Fibroblast of skin of abdomen (primary cell): ENCODE measurements at places on chromosomes 13 and 19.

GRCh38 chr19:13768510-13768909 lies 4.2 kb downstream of the MRI1 start:
- no peak for DNase-seq

DNA sequence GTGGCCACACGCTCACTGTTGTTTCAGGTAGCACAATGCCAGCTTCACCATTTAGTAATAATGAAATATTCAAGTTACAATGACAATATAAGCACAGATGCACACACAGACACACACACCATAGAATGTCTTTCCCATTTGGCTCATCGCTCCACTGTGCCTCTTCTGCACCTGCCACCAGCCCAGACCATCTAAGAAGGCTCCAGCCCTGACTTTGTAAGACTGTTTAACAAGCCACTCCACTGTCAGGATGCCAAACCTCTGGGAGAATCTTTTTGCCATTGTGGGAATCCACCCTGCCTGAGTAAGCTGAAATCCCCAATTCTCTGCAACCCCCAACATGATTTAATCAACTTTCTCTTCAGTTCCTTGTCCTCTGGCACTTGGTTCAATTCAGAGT lies 60.6 kb downstream of the LHFPL6 start:
- no peak for DNase-seq

- no peak for DNase-seq
These were observed 9.2 kb upstream of the MEX3D start for GRCh38 chr19:1577090-1577928.

- no peak for DNase-seq
These were observed 22.7 kb upstream of the MAB21L1 start for GRCh38 chr13:35499196-35499662.

- no peak for DNase-seq
These were observed 697.8 kb downstream of the DACH1 start for GRCh38 chr13:71169180-71169579.

DNA sequence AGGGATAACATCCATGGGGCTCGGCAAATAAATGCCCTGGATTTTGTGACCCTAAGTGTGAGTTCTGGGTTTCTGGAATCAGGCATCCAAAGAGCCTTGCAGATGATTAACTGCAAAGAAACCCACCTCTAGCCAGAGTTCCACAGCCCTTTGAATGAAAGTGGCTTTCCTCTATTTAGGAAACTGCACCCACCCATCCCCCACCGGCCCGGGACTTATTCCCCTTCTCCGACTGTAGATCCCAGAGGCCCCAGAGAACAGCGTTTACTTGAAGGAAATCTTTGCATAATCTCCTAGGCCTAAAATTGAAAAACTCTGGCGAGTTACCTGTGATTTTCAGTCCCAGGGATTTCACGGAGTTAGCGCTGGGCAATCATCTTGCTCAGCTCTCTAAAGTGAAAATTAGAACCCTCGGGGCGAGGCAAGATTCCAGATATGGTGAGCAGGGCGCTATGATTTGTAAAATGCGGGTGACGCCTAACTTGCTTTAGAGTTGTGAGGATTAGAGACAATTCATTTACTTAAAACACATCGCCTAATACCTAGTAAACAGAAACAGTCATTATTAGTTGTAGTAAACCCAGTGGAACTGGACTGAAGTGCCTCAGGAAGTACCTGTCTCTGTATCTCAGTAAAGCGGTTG lies 9.4 kb downstream of the URAD start:
- DNase-seq, result no peak

GRCh38 chr13:72763411-72763810 lies 18.3 kb downstream of the DIS3 start:
- DNase-seq, result no peak

DNA sequence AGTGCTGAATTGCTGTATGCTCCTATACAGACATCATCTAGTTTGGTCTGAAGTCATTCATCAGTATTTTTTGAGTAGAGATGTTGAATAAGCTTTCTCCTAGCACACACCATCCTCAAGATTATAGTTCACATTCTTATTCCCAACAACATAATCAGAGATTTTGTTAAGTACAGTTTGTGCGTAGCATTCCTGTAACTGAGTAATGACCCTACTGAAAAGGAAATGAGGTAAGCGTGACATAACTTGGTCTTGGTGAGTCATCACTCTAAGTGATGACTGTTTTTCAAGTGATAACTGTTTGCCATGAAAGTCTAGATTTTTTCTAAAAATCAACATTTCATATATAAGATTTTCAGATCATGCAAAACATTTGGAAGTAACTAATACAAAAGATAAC lies 18.5 kb upstream of the FAM216B start:
- DNase-seq, result peak; percentile 84

- no peak for DNase-seq
These were observed 1.7 kb upstream of the IFT88 start for GRCh38 chr13:20565115-20565736.
